Myocyte (in vitro differentiated cells): ENCODE measurements at places on chromosomes 4 and X. TPM values are rescaled to one million over a fixed set of nuclear protein-coding genes. Genes with fewer than 3 reads are reported as not detected.

Gene PGAM4
- not detected in 2 replicates for total RNA-seq

Gene GJB1
- total RNA-seq, result not detected in 2 replicates

Gene CACNA1F
- not detected in 2 replicates for total RNA-seq

Gene USP51
- 0.64 and 0.83 TPM in 2 replicates for total RNA-seq

Gene GRID2
- total RNA-seq, result 0.05 and 0.16 TPM in 2 replicates

Gene SLC25A31
- not detected in 2 replicates for total RNA-seq

Gene MAD2L1
- total RNA-seq, result 2.1 and 5.5 TPM in 2 replicates

Gene CWH43
- not detected in 2 replicates for total RNA-seq

Gene CXXC4
- 0.05 and 0.11 TPM in 2 replicates for total RNA-seq

Gene SPANXN3
- not detected in 2 replicates for total RNA-seq

Gene TIMM17B
- 52.4 and 64.3 TPM in 2 replicates for total RNA-seq
